ENCODE measurements at places on chromosomes 1 and 21. TPM values are rescaled to one million over a fixed set of nuclear protein-coding genes. Genes with fewer than 3 reads are reported as not detected.

GPR137B gene
- 26.5 TPM for total RNA-seq

C8B gene
- not detected for total RNA-seq

NPPB gene
- total RNA-seq = 0.81 TPM

IFNLR1 gene
- 11.1 TPM for total RNA-seq

KRTAP19-3 gene
- not detected for total RNA-seq

AKNAD1 gene
- total RNA-seq = 0.67 TPM

ALX3 gene
- total RNA-seq = not detected

IL19 gene
- not detected for total RNA-seq

RBBP4 gene
- 156 TPM for total RNA-seq

SLC44A5 gene
- 0.55 TPM for total RNA-seq

ZSCAN20 gene
- 4.3 TPM for total RNA-seq

ZNF281 gene
- 19.5 TPM for total RNA-seq

DNA sequence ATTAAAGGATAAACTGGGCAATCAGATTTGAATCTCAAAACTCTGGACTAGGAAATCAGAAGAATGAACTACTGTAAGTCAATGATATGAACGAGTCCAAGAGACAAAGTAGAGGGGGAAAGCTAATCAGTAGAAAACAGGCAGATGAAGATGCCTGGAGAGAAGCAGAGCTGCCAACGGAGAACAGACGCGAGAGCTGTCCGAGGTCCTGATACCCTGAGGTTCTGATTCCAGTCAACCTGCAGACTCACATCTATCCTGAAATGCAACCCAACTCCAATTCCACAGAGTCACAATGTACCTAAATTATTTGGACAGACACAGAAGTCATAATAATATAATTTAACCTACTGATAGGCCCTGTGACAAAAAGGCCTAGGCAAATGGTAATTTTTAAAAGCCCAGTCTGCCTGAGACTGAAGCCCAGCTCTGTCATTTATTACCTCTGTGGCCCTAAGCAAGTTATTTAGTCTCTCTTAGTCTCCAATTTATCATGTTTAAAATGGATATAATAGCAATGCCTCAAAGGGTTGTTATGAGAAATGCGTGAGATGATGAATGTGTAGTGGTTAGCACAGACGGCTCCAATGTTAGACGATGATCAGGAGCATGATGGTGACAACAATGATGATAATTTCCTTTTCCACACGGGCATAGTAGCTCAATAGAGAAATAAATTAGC, 33.4 kb downstream of the RGS7 start:
- DNase-seq = no peak

- DNase-seq = no peak
These were observed 74.4 kb downstream of the PTGS2 start for GRCh38 chr1:186605762-186606350.

DNA sequence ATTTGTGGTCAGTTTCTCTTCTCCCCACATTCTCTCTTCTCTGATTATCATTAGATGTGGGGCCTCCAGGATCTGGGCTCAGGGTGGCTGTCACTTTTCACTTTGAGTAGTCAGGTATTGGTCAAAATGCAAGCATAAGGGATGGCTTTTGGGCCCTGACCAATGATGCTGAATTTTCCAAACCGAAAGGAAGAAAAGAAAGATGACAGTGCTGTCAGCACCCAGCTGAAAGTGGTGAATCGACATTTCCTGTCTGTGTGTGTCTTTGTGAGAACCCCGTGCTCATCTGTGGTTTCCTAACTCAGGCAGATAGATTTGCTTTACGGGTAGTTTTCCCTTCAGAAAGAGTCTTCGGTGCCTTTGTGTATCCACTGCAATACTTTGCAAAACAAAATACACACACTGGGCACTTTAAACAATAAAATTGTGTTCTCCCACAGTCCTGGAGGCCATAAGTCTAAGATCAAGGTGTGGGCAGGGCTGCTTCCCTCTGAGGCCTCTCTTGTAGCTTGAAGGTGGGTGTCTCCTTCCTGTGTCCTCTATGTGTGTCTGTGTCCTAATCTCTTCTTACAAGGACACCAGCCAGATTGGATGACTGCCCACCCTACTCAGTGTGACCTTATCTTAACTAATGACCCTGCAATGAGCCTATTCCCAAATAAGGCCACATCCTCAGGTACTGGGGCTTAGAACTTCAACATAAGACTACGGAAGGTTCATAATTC, 274.8 kb upstream of the AJAP1 start:
- no peak for DNase-seq

- no peak for DNase-seq
These were observed 19.6 kb upstream of the OVAAL start for GRCh38 chr1:180539136-180539535.

DNA sequence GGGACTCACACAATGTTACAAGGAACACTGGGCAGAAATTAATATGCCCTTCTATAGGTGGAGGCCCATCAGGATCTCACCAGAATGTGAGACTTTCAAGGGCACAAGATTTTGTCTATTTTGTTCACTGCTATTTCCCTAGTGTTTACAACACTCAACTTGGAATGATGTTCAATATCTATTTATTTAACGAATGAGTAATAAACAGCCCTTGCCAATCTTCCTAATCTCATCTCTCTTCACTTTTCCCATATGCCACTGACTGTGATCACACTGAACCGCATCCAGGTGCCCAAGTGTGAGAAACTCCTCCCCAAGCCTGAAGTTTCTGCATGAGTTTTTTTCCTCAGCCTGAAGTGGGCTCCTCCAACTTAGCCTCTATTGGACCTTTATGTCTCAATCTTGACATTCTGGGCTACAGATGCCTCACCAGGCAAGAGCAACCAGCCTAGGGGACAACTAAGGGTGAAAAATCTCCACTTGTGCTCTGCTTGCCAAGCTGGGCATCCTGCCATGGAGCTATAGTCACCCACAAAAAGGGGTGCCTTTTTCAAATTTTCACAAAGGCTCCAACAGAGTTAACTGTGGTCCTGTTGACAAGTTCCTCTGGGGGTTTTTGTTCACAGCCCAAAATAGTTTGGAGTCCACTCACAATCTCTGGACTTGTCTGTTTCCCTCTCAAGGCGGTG, 105.6 kb downstream of the PLPP3 start:
- DNase-seq = no peak

- DNase-seq = no peak
These were observed 3.2 kb upstream of the SRM start for GRCh38 chr1:11062965-11063401.

DNA sequence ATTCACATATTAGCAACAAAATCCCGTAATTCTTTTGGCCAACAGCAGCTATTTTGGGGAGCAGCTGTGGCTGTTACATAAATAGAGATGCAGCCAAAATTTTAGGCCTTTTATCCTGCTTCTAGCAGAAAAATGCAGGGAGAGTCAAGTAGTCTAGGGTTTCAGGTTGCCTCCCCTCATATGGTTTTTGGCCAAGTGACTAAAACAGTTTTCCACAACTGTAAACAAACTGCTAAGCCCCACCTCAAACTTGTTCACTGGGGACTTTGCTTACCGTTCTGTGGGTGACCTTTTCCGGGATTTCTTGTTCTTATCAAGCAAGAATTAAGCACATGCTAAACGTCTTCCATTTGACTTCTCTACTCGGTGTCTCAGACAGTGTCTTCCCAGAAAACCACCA, 133.4 kb downstream of the EDEM3 start:
- DNase-seq = no peak

- DNase-seq = peak; percentile 15
These were observed 33.6 kb upstream of the FHAD1 start for GRCh38 chr1:15213341-15213821.

- peak; percentile 87 for DNase-seq
These were observed 17.2 kb upstream of the RASSF5 start for GRCh38 chr1:206489980-206490770.

DNA sequence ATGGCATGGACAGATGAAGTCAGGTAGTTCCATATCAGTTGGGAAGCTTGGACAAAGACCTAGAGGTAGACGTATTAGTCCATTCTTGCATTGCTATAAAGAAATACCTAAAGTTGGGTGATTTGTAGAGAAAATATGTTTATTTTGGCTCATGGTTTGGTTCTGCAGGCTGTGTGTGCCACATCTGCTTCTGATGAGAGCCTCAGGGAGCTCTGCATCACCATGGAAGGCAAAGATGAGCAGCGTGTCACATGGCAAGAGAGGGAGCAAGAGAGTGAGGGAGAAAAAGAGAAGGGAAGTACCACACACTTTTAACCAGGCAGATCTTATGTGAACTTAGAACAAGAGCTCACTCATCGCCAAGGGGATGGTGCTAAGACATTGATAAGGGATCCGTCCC, 9.0 kb downstream of the TSACC start:
- no peak for DNase-seq

GRCh38 chr1:50634251-50634650, 211.0 kb upstream of the DMRTA2 start:
- DNase-seq = no peak

DNA sequence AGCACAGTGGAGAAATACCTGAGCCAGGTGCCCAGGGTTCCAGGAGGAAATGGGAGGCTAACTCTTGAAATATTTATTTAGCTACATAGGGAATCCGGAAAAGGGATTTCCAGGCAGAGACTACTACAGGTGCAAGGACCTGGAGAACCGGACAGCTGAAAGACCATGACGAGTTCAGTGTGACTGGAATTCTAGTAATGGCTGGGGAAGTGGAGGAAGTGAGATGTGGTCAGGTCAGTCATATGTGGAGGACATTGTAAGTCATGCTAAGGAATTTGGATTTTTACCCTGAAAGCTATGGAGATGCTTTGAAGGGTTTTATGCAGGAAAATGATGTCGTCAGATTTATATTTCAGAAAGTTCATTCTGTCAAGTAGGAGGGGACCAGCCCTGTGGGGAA, 1.8 kb downstream of the CAP1 start:
- DNase-seq = no peak

DNA sequence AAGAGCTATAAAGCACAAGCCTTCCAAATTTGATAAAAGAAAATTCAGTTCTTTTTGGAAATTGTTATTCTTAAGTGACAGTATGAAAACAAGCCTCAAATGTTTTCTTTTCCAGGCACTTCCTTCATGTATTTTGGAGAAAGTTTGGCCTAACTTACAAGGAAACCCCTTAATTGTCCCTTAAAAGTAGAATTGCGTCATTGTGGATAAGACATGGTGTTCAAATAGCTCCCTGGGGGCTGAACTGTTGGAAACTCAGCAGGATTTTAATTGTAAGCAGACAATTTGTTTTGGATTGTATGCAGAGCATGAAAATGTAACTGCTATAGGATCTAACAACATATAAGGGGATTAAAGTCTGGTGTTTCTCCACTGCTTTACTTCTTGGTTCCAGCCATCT, 35.4 kb upstream of the FGGY start:
- DNase-seq = no peak

DNA sequence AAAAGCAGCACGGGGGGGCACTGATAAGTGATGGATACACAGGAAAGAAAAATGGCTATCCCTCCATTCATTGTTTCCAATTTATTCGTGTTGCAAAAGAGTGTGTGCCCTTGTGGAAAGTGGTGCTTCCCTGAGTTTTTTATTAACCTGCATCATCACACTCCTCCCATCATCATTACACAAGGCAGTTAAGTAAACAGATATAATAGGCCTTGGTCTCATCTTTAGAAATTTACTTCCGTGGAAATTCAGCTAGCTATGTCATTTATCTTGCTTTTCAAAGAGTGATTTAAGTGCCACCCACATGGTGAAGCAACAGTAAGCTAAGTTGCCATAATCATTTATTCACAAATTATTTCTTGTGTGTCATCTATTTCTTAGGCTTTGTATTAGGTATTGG, 473.3 kb downstream of the NEGR1 start:
- no peak for DNase-seq

DNA sequence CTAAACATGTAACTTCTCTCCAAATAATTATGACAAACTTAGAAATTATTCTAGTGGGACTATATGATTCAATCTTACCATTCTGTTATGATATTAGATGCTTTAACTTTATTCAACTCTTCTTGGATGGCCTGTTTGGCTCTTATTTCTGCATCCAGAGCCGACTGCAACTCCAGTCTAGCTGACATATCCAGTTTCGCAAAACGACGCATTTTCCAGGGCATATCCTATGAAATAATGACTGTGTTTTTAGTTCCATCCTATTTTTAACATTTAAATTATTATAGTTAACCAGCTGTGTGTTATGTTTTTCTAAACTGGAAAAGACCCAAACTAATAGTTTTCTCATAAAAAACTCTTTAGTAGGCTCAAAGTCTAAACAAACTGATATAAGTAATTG, 133.7 kb downstream of the COQ8A start:
- no peak for DNase-seq

DNA sequence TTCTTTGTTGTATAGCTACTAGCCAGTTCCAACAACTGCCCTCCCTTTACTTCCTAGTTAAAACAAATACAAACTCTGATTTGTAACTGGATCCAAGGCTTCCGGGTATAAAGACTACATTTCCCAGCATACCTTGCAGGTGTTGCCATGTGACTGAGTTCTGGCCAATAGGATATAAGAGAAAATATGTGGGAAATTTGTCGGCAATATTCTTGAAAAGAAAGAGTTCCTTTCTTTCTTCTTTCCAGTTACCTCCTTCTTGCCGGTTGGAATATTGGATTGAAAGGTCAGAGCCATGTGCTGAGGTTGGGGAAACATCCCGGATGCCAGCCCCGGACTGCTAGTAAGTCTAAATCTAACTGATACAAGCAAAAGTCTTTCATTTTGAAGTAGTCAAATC, 23.0 kb upstream of the ZBTB40 start:
- no peak for DNase-seq

GRCh38 chr1:233168384-233168783, 127.1 kb downstream of the PCNX2 start:
- DNase-seq = no peak

GRCh38 chr1:56676571-56677035, 31.5 kb downstream of the PRKAA2 start:
- DNase-seq = no peak

GRCh38 chr1:232486454-232487207, 143.3 kb downstream of the SIPA1L2 start:
- DNase-seq = no peak

DNA sequence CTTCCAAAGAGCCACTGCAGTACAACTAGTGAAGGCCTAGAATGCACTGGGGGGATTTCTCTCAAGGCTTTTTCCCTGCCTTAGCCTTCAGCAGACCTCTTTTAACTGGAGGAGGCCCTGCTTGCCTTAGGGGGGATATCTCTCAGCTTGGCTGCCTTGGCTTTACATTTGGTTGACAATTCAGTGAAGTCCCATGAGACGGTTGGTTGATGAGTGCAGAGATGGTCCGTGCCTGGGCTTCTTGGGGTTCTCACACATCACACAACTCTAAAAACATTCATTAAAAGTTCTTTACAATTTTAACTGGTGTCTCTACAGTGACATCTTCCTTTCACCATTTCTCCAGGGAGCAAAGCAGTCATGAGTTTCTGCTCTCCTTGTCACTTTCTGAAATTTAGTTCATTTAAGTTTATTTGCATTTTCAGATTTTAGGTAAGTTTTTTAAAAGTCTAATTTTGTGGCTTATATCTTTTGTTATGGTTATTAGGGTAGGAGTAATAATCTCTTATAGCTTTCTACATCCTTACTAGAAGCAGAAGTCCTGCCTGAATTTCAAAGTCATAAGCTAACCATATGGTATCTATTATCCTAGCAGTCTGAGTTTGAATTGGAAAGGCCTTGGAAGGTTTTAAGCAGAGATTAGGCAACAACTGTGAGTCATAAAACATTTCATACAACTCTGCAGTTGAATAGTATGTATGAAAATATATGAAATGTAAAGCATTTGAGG, 487.6 kb downstream of the DPYD start:
- no peak for DNase-seq

GRCh38 chr21:35885942-35886541, 174.3 kb downstream of the SETD4 start:
- no peak for DNase-seq

All from upper lobe of right lung (tissue), 1 donor.